Osteocyte (in vitro differentiated cells): ENCODE measurements at places on chromosomes 2 and 18. TPM values are rescaled to one million over a fixed set of nuclear protein-coding genes. Genes with fewer than 3 reads are reported as not detected.
A peak's percentile ranks its signal among the peaks of the same experiment; 100 is the strongest.

Gene ASB18
- not detected in 2 replicates for total RNA-seq

DNA sequence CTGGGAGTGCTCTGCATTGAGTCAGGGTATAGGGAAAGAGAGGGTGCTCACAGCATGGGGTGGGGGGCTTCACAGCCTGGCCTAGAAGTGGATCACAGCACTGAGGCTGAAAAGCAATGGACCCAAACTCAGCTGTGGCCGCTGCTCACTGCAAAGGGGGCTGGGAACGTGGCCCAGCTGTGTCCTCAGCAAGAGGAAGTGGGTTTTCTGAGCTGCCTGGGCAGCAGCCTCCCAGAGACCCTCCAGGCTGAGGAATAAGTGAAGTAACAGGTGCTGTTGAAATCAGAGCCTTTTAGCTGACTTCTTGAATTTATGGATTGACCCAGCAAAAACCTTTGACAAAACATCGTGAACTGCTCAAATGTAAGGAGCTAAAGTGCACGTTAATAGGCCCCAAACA, 35.2 kb downstream of the PTGR3 start:
- H3K27me3 ChIP-seq, result peaks cover 2% of the 10 kb centered on the region
- no peak overlapping the region for H3K4me3 ChIP-seq
- H3K36me3 ChIP-seq, result no peaks in the 10 kb centered on the region
- H3K27ac ChIP-seq, result no peak overlapping the region
- no peak for DNase-seq

DNA sequence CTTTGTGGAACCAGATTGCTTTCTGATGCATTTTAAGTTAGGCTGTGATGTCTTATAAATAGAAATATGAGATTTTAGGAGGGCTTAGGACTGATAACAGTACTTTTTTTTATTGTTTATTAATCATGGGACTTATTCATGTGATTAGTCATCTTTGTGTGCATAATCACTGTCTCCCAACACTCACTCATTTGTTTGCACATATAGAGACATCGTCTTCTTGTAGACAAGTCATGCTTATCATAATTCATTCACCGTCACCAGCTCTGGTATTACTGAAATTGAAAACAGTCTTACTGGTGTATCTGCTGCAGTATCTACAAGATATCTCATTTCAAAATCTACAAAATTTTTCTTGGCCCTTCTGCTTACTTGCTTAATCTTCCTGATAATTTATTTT, 45.8 kb downstream of the WDR7 start:
- no peak overlapping the region for H3K4me3 ChIP-seq
- H3K4me1 ChIP-seq, result no peaks in the 10 kb centered on the region
- H3K36me3 ChIP-seq, result peaks cover 15% of the 10 kb centered on the region
- H3K27ac ChIP-seq, result no peak overlapping the region
- no peak for DNase-seq

DNA sequence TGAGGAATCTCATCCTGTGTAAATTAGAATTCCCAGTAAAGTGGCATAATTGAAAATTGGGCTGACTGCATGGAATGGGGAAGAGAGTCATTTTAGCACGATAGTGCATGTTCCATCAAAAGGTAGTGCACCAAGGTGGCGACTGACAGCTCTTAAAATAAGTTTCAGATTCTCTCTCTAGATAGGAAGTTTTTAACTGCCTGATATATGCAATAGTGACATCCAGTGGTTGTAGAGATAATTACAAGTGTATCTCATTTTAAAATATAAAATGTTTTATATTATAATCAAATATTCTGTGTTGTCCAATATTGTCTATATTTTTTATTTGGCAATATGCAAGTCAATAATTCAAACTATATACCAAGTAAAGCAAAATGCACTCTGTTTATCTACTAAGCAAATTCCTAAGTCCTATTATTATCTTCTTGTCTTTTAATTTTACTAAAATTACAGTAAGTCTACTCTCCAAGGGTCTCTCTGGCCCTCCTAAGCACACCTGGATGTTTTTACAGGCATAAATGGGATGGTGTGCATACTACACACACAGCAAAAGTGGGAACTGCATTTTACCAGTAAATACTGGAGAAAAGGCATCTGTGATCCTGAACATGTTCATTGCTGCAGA, 397.7 kb upstream of the HNRNPA3 start:
- H3K36me3 ChIP-seq, result no peaks in the 10 kb centered on the region
- no peak overlapping the region for H3K4me3 ChIP-seq
- peaks cover 6% of the 10 kb centered on the region for H3K27me3 ChIP-seq
- DNase-seq, result no peak

DNA sequence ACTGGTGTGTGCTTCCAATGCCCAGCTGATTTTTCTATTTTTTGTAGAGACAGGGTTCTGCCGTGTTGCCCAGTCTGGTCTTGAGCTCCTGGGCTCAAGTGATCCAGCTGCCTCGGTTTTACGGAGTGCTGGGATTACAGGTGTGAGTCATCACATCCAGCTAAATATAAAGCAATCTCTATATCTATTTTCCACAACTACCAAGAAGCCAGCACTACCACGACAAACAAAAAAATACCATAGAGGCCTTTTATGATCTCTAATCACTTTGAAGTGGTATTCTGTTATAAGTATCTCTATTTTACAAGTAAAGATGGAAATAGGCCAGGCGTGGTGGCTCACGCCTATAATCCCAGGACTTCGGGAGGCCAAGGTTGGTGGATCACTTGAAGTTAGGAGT, 34.7 kb downstream of the C2orf74 start:
- H3K4me1 ChIP-seq, result peaks cover 3% of the 10 kb centered on the region
- H3K27me3 ChIP-seq, result no peaks in the 10 kb centered on the region
- peaks cover 30% of the 10 kb centered on the region for H3K36me3 ChIP-seq
- H3K27ac ChIP-seq, result no peak overlapping the region
- no peak for DNase-seq

DNA sequence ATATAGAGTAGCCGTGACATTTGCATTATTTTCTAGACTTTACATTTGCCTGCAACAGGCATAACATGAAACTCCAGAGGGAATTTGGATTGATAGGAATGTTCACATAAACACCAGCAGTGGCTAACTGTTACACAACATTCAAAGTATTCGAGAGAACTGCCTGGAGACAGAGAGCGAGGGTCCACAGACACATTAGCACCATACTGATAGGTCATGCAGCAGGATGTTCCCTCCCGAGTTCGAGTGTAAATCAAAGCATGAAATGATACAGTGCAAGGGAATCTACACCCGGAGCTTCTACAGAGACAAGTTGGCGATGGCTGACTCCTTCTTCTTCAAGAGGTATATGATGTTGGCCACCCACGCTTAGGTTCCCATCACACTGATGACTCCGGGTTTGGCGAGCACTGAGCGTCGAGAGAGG, 89.5 kb downstream of the COL6A3 start:
- no peak overlapping the region for H3K4me3 ChIP-seq
- no peaks in the 10 kb centered on the region for H3K27me3 ChIP-seq
- peaks cover 3% of the 10 kb centered on the region for H3K36me3 ChIP-seq
- H3K27ac ChIP-seq, result peak overlapping the region; percentile 97

DNA sequence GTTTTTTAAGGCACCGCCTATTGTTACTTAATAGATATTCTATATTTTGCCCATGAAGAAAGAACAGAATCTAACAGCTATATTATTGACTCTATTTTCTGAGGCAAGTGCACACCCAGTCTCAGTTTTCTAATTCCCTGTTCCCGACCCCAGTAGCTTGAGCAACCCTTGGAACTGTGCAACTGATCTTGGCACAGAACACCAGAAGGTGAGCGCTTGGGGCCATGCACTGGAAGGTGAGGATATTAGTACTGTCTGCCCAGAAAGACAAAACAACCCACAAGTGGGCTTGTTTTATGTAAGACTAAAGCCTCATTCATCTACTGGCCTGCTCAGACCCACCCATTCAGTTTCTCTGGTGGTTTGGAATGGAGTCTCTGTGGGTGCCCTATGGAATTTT, 188.8 kb upstream of the LINC00305 start:
- H3K4me3 ChIP-seq, result no peak overlapping the region
- DNase-seq, result no peak
- H3K36me3 ChIP-seq, result no peaks in the 10 kb centered on the region

GRCh38 chr2:56613920-56614319, 430.1 kb downstream of the CCDC85A start:
- DNase-seq, result no peak
- H3K36me3 ChIP-seq, result no peaks in the 10 kb centered on the region
- no peak overlapping the region for H3K4me3 ChIP-seq
- H3K27me3 ChIP-seq, result no peaks in the 10 kb centered on the region
